ENCODE measurements at places on chromosomes 6 and 20. TPM values are rescaled to one million over a fixed set of nuclear protein-coding genes. Genes with fewer than 3 reads are reported as not detected.

CST7 gene
- 0.56 TPM for total RNA-seq

PAX1 gene
- not detected for total RNA-seq

MBOAT1 gene
- total RNA-seq, result 7.3 TPM

TAP1 gene
- 126 TPM for total RNA-seq

RIPPLY2 gene
- total RNA-seq, result not detected

XKR7 gene
- total RNA-seq, result 0.10 TPM

CLPSL2 gene
- not detected for total RNA-seq

TTLL9 gene
- 1.2 TPM for total RNA-seq

MUCL3 gene
- not detected for total RNA-seq

SCRT2 gene
- total RNA-seq, result not detected
